ENCODE measurements at places on chromosomes 2 and 18. TPM values are rescaled to one million over a fixed set of nuclear protein-coding genes. Genes with fewer than 3 reads are reported as not detected.
A peak's percentile ranks its signal among the peaks of the same experiment; 100 is the strongest.

GRCh38 chr2:207724113-207724512, 12.7 kb downstream of the CCNYL1 start:
- no peak for DNase-seq

DNA sequence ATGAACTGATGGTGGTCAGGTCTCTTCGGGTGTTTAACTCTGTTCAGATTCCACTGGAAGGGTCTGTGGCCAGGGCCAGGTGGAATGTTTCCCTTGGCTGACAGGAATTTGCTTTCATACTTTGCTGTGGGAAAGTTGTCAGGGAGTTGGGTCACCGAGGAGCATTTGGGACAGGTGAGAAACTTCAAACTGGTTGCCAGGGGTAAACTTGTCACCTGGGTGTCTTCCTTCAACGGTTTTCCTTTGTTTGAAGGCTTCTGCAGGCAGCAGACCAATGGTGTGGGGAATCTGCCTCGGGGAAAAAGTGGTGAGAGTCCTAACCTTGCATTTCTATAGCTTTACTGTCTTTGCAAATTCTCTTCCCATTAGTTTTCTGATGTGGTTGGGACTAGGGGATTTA, 92.2 kb downstream of the TGFA start:
- DNase-seq = no peak

- DNase-seq = peak; percentile 88
Measured at GRCh38 chr2:207334624-207335371, 169.1 kb upstream of the KLF7 start.

DNA sequence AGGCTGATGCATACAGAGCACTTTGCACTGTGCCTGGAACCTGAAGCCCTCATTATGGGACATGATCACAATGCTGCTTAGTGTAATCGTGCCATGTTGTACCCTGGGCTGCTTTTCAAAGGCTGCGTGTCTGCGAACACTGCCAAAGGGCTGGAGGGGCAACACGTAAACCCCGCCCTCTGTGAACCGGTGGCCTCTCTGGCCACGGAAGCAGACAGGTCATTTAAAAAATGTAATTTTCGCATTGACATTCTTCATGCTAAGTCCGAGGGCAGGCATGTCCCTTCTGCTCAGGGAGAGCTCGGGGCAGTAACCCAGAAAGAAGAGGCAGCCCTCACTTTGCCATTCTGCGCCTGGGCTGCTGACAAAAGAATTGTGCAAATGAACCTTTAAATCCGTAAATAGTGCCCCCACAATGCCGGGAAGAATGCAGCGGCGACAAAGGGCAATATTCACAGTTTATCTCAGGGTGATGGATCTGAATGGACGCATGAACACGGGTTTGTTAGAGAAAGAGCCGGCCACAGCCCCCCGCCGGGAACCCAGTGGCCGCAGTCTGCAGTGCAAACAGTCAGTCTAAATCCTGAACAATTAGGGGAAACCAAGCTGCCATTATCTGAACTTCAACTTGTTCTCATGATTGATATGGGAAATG, 226.1 kb downstream of the MYCN start:
- no peak for DNase-seq

- DNase-seq = no peak
Measured at GRCh38 chr18:74905247-74905646, 303.7 kb downstream of the PTGR3 start.

GRCh38 chr2:231277962-231278361, 79.5 kb downstream of the ARMC9 start:
- no peak for DNase-seq

GRCh38 chr2:15115776-15116175, 445.4 kb downstream of the NBAS start:
- no peak for DNase-seq

DNA sequence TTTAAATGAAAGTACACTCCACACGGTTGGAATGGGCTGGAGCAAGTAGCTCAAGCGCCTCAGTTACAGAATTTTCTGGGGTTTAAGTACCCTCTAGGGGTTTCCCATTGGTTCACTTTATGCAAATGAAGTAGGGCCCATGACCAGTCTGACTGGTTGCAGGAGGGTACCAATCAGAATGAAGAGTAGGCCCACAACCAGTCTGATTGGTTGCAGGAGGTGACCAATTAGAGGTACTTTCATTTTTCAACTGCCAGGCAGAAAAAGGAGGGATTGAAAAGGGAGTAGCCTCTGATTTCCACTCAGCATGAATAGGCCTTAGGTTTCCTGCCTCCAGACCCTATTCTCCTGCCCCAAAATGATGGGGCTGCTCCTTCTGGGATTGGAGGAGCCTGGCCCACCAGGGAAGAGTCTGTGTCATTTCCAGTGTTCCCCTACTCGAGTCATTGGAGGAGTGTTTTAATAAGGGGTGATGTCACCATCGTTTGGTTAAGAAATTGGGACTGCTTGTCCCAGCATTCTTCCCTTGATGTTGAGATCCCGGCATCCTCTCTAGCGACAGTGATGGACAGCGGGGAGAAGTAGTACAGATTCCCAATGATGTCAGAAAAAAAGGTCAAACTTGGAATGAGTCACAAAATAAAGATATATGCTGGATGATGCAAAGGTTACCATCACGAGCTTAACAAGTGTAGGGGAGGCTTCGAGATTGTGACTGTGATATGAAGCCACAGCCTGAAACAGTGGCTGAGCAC, 210.4 kb downstream of the SH3BP4 start:
- DNase-seq = no peak

DNA sequence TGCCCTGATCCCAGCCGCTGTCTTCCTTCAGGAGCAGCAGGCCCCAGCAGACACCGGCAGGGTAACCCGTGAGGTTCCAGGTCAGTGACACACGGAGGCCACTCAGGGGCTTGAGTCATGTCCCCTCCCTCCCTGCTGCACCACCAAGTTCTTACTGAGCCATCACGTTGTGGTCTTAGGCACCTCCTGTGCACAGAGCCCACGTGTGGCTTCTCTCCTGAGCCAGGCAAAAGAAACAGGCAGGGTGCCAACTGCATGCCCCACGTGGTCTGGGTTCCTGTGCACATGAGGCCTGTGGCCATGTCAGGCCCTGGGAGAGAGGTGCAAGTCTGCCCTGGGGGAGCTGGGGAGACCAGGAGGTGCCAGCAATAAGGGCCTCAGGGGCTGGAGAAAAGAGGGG, 264.8 kb downstream of the KLHL29 start:
- DNase-seq = no peak

DNA sequence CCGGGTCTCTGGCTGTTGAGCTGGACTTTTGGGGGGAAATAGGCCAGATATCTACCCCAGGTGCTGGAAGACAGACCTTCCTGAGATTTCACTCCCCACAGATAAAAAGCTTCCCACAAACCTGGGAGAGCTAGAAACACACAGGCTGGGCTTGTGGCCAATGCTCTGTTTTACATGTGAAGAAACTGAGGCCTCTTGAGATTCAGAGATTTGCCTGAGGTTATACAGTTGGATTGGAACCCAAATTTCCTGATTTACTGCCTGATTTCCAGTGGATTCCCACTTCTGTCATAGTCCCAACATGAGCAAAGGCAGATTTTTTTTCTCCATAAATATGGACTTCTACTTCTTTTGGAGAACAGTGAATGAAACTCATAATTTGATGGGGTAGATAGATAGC, 360.2 kb downstream of the SETBP1 start:
- DNase-seq = no peak

DNA sequence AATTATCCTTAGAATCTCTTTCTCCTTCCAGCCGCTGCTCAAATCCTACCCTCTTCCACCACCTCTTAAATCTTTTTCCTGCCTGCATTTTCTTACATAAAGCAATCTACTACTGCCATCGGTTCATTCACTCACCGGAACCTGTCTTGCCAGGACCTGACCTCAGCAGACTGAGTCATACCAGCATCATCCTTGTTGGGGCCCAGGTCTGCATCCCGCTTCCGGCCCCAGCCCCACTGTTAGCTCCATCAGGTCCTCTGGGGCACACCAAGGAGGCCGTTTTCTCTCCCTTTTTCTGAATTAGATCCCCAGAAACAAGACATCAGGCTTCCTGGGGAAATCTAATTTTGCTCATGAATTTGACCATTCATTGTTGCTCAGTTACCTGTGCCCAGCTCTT, 42.7 kb upstream of the TGFA start:
- no peak for DNase-seq

DNA sequence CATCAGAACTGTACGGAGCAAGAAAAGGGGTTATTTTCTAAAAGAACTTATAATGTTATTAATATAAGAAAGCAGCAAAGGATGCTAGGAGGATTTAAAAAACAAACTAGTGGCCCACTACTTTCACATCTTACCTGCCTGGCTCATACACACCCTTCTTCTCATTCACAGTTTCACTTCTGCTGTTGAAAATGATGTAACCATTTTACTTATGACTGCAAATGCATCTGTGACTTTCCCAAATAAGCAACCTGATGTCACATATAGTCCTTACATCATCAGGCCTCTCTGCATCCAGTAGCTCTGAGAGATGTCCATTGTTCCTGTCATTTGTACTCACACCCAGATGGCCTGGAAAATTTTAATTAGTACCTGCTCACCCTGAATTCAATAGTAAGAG, 101.8 kb upstream of the MYO3B start:
- no peak for DNase-seq

- peak; percentile 86 for DNase-seq
Measured at GRCh38 chr18:21163647-21164547, 52.3 kb upstream of the ROCK1 start.

DNA sequence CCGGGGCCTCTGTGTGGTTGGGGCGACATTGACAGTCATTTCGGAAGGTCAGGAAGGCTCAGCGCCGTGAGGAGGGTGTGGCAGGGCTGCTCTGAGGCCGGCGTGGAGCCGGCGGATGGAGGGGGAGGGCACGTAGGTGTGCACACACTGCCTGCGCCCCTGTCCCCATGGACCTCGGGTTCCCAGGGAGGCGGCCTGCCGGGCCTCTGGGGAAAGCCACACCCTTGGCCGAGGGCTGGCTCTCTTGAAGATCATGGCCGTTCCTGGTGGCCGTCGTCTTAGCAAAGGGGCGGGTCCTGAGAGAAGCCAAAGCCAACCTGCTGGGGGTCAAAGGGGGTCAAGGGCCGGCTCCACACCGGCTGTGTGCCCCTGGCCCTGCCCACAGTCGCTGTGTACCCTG, 11.9 kb downstream of the GPC1 start:
- DNase-seq = no peak

GRCh38 chr2:233039846-233040530, 7.5 kb downstream of the NEU2 start:
- DNase-seq = no peak

- DNase-seq = peak; percentile 60
Measured at GRCh38 chr2:63790906-63791305, 50.8 kb upstream of the UGP2 start.

TMEM200C gene
- total RNA-seq = under 0.01 TPM

MYO1B gene
- 246 TPM for total RNA-seq

RESP18 gene
- total RNA-seq = not detected

PNKD gene
- total RNA-seq = 23.2 TPM

ZNF532 gene
- 51.6 TPM for total RNA-seq

ALS2 gene
- 39.1 TPM for total RNA-seq
